ENCODE measurements at places on chromosomes 3 and 15.

- DNase-seq, result no peak
Observed at GRCh38 chr3:112482675-112483074, 16.6 kb downstream of the BTLA start.

- DNase-seq, result no peak
Observed at GRCh38 chr3:133979553-133979952, 50.2 kb downstream of the SLCO2A1 start.

GRCh38 chr3:142481196-142481595, 33.4 kb upstream of the XRN1 start:
- DNase-seq, result no peak

- no peak for DNase-seq
Observed at GRCh38 chr15:35545316-35545823, 595 bp downstream of the DPH6 start.

- DNase-seq, result no peak
Observed at GRCh38 chr3:73475175-73475574, 149.6 kb downstream of the PDZRN3 start.
